ENCODE measurements at places on chromosomes 5 and 9.

DNA sequence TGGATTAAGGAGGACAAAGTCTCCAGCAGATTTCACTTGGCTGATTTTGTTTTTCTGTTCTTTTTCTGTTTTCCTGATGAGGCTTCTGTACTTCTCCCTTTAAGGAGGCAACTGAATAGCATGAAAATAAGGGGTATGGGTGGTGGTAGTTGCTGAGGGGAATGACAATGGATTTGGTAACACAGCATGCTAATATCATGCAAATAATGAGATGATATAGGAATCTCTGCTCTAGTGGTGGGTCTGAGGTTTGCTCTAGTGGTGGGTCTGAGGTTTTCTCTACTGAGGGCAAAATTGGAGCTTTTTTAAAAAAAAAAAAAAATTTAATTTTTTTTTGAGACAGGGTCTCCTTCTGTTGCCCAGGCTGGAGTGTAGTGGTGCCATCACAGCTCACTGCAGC is 139.7 kb downstream of the C9orf152 start:
- DNase-seq, result no peak

DNA sequence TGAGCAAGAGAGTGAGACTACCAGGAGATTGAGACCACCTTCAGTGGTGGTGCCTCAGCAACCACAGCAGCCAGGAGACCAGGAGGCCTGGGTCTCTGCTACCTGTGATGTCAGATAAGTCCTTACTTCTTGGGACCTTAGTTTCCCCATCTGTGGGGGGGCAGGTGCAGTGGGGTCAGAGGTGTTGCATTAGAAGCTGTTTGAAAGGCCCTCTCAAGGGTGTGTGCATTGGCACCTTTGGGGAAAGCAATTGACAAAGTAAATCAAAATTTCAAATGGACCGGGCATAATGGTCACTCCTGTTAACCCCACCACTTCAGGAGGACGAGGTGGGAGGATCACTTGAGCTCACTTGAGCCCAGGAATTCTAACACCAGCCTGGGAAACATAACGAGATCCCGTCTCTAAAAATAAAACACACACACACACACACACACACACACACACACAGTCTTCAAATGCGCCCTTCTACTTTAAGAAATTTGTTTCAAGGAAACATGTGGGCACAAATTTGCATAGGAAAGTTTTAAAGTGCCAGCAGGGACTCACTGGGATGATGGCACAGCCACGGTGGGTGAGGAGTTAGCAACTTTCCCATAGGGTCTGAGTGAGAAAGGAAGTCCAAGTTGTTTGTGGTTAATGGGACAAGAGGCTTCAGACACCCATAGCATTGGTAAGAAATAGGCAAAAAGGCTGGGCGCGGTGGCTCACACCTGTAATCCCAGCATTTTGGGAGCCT is 1.3 kb upstream of the AK1 start:
- no peak for DNase-seq

DNA sequence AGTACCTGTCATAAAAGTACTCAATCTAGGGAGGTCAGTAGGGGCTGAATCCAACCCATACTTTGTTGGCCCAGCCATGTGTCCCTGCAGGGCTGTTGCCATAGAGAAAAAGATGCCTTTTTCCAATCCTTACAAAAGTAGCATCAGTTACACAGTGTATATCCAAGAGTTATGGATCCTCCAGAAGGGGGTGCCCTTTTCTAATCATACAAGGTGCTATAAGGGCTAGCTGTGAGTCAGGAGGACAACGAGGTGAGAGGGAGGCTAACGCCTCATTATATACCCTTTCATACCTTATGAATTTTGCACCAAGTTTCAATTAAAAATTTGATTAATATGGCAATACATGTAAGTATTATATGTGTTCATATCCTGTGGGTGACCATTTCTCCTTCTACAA is 4.8 kb downstream of the KIAA0825 start:
- peak; percentile 3 for DNase-seq

GRCh38 chr5:175709276-175709781 is 51.5 kb downstream of the HRH2 start:
- DNase-seq, result no peak

DNA sequence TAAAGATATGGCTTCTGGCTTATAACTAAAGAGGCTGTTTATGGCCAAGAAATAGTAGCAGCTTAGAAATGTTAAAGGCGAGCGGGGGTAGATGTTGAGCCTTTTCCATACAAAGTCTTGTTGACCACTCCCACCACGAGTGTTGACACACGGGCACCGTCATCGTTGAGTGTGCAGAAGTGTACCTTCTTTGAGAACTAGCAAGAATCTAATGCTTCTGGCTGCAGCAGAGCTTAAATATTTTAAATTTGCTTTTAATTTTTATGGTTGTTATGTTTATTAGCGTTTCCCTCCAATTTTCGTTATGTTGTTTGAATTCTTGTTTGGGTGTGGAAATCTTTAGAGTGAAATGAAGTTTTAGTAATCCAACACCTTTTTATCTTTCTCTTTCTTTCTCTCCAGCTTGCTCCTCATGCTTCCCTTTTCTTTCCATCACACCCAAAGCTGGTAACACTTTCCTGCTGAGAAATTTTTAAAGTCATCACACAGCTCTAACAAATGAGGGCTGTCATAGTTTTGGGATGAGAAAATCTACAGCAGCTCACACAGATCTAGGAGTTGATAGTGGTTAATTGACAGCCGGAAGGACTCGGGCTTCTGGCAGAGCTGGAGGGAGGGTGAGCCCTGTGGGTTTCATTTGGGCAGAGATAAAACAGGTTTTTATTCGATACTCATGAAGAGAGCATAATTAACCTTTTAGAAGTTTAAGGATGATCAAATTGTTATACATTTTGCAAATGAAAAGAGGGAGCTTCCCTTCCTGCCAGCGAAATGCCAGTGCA is 120.1 kb upstream of the ZNF608 start:
- DNase-seq, result peak; percentile 54

- no peak for DNase-seq
Observed at GRCh38 chr9:1522219-1522767, 472.1 kb downstream of the DMRT2 start.

- DNase-seq, result peak; percentile 37
Observed at GRCh38 chr9:7844242-7844641, 44.7 kb upstream of the DMAC1 start.

DNA sequence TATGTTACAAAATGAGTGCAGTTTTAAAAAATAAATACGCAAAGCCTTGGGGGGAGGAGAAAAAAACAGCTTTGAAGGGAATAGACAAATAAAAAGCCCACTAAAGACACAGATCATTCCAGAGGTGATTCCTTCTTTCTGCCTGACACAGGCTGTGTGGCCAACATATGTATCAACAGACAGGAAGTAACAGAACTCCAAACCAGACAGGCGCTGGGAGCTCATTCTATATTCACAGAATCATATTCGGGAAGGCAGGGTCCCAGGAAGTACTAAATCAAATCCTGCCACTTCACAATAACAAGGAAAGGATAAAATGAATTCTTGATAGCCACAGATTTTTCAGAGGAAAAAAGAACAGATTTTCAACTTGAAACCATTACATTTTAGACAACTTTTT is 62.1 kb downstream of the SEMA5A start:
- DNase-seq, result peak; percentile 71

DNA sequence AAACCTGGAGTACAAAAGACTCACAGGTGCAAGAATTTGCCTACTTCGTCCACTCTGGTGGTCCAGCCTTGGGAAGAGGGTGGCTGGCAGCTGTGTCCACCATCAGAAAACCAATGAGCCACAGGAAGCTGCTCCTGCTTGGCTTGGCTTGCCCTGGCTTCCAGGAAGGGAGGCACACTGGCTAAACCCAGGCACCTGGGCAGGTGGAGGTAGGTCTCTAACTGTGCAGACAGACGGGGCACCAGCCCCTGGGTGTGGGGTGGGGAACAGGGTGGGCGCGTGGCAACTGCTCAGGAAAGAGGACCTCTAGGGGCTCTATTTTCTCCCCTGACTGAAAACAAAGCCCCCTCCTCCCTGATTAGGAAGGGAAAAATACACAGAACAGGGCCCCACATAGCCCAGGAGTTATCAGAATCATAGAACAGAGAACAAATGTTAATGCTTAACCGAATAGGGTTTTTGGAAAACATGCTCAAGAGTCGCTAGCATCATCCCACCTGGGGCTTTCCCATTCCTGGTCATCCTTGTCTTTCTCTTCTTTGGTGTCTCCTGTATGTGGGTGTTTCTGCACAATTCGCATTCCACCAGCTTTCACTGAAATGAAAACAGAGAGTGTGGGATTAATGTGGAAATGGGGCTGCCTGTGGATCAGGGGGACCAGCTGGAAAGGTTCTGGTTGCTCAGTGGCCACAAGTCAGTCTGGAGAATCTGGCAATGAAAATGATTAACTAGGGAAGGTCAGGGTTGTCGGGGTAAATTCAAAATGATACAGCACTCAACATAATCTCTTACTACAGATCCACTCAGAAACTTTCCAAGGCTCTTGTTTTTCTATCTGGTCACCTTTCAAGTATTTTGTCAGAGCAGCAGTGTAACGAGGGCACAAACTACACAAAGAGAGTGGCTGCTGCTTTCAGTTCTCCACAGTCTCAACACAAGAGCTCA is 13.1 kb downstream of the DAP start:
- no peak for DNase-seq

DNA sequence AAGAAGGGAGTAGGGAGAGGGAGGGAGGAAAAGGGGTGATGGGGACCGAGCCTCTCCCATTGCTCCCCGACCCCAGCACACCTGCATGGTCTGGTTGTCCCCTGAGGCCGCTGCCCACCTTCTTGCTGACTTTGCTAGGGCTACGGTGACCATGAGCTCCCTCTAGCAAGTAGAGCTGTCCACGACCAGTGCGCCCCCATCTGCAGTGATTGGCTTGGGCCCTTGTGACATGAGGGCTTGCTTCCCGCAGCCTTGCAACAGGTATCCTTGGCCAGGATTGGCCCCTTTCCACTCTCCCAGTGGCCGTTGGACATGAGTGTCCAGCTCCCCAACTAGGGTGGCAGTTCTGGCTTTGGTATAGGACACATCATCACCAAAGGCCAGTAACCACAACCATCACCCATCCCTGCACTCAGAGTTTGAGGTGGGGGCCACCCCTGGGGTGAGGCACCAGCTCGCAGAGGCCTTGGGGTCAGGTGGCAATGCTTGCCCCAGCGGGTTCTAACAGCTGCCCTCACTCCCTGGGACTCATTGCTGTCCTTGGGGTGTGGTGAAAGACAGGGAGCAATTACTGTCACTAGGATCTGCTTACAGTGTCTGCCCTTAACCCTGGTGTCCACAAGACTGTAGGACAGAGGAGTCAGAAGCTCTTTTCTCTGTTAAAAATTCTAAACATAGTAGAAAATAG is 17.2 kb upstream of the NINJ1 start:
- DNase-seq, result no peak

- DNase-seq, result no peak
Observed at GRCh38 chr9:7125231-7125630, 367.5 kb downstream of the KDM4C start.

GRCh38 chr5:76022611-76023010 is 60.6 kb upstream of the SV2C start:
- no peak for DNase-seq

- no peak for DNase-seq
Observed at GRCh38 chr9:119771341-119771740, 402.1 kb upstream of the BRINP1 start.

- peak; percentile 80 for DNase-seq
Observed at GRCh38 chr9:135500525-135501260, at the start of gene MRPS2. Gene MRPS2, plus strand, starts transcription at chr9:135500682. Its CDS starts 29 bp downstream, at chr9:135500711.

GRCh38 chr5:159198063-159199036 is 11.0 kb downstream of the RNF145 start:
- no peak for DNase-seq

DNA sequence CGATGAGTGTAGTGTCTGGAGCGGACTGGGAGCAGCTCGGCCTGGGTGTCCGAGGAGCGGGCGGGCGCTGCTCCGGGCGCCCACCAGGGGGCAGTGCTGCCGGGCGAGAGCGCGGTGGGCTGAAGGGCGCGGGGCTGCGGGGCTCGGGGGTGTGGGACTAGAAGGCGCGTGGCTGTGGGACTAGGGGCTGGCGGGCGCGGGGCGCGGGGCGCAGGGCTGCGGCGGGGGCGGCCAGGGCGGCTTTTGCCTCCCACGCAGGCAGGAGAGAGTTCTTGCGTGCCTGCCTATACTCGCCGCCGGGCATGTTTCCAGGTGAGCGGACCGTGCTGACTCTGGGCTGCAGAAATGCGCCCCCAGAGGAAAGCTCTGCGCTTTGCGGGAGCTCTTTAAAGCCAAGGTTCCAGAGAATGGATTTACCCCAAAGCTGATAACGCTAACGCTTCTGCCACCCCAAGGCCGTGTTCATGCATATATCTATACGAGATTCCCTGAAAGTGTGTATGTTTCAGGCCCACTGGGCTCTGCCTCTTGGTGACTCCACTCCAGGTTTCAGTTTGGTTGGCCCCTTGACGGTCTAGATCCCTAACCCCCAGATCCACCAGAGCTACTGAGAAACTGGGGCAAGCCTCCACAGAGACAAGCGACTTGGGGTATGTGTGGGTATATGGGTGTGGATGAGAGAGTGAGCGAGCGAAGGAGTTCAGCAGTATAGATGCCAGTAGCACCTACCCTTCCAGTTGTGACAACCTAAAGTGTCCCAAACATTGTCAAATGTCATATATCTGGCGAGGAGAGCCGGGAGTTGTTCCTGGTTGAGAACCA is 56.2 kb downstream of the ACER2 start:
- peak; percentile 83 for DNase-seq

DNA sequence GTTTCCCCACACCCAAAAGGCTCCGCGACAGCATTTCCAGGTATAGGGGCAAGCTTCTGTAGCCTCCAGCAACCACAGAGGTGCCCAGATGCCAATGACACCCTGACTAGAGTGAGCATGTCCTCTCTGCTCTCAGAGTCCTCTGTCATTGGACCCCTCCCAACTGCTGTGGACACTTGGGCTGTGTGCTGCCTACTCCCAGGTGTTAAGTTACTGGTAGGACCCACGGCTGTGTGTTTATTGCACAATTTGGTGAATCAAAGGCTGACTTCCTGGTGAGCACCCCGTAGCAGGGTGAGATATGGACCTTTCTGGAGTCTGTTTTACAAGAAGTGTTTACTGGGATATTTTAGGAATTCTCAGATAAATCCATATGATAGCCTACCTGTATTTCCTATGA is 36.0 kb downstream of the SH3GL2 start:
- DNase-seq, result no peak

DNA sequence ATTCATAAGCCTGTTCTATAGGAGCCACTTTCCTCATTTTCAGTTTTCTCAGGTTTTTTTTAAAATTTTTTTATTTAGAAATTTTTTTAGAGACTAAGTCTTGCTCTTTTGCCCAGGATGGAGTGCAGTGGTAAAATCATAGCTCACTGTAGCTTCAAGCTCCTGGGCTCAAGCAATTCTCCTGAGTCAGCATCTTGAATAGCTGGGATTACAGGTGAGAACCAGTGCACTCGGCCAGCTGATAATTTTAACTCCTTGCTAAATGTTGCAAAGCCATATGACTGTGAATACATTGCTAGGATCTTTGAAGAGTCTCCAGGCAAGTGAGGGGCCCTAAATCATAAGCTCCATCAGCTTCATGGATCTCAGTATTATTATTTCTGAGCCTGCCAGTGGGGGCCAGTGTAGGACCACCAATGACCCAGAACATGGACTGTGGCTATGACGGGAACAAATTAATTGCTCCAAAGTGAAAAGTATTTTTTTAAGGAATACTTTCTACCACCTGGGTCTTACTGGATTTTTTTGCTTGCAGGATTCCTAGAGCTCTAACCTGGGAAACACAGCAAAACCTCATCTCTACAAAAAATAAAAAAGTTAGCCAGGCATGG is 5.7 kb upstream of the GAPVD1 start:
- DNase-seq, result peak; percentile 22

All from fibroblast of upper back skin (primary cell).